GM12878 (cell line): ENCODE measurements at places on chromosomes 7 and 10.
A peak's percentile ranks its signal among the peaks of the same experiment; 100 is the strongest.

DNA sequence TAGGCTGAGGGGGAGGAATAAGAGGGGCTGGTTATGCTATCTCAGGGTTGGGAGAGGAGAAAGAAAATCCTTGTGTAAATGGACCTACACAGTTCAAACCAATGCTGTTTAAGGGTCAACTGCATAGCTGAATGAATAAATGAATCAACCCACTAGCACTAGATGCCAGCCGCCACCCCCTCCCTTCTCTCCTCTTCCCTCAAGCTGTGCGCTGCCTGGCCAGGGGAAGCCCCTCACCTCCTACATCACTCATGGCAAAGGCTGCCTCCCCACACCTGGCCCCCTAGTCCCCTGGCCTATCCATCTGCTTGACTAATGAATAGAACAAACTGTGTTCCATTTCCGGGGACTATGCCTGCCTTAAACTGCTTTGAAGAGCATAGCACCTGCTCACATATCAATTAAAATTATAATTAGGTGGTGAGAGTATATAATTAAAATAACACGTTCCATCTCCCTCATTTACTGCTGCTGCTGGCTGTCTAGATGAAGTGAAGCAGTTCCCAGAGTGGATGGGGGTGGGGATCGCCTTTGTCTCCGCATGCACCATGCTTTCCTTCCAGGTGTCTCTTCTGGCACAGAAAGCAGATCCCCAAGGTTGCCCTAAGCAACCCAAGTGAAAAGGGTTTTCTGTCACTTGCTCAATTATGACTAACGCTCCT is 32.6 kb downstream of the GRID1 start:
- H3K27ac ChIP-seq: no peak overlapping the region
- peaks cover 5% of the 10 kb centered on the region; the same call in 1 of the 2 replicates for H3K4me1 ChIP-seq
- no peak overlapping the region for H3K4me3 ChIP-seq
- H3K27me3 ChIP-seq: no peaks in the 10 kb centered on the region
- H3K36me3 ChIP-seq: no peaks in the 10 kb centered on the region

DNA sequence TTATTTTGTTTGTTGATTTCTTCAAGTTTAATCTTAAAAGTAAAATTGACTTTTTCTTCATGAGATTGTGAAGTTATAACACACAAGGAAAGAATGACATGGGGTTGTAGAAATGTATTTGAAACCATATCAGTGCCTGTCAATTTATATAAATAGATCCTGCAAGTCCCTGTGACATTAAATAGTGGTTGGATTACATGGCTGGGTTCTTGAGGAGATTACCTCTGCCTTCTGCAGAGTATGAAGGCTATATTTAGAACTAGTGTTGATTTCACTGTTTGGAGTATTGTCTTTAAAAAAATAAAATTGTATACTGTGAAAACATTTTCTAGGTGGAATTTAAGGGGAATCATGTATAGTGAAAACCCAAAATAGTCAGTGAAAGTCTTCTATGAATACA is 385.8 kb upstream of the SMIM30 start:
- DNase-seq: no peak
- no peak overlapping the region for H3K4me3 ChIP-seq
- no peaks in the 10 kb centered on the region for H3K27me3 ChIP-seq
- H3K4me1 ChIP-seq: no peaks in the 10 kb centered on the region

DNA sequence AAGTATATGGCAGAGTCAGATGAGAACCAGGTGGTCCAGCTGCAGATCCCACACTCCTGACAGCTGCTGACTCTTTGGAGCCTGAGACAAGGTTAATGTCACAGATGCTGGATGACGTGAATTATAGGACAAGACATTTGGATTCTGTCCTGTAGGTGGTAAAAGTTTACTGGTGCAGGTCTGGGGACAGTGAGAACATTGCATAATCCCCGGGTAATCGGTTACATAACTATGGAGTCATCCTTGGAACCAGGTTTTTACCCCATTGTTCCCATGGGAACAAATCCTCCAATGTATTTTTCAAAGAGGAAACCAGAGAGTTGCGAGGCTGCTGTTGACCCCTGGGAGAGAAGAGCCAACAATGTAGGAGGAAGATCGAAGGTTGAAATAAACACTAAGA is 27.5 kb upstream of the ZCCHC24 start:
- H3K4me1 ChIP-seq: no peaks in the 10 kb centered on the region
- H3K36me3 ChIP-seq: no peaks in the 10 kb centered on the region
- H3K27me3 ChIP-seq: no peaks in the 10 kb centered on the region
- H3K27ac ChIP-seq: no peak overlapping the region

DNA sequence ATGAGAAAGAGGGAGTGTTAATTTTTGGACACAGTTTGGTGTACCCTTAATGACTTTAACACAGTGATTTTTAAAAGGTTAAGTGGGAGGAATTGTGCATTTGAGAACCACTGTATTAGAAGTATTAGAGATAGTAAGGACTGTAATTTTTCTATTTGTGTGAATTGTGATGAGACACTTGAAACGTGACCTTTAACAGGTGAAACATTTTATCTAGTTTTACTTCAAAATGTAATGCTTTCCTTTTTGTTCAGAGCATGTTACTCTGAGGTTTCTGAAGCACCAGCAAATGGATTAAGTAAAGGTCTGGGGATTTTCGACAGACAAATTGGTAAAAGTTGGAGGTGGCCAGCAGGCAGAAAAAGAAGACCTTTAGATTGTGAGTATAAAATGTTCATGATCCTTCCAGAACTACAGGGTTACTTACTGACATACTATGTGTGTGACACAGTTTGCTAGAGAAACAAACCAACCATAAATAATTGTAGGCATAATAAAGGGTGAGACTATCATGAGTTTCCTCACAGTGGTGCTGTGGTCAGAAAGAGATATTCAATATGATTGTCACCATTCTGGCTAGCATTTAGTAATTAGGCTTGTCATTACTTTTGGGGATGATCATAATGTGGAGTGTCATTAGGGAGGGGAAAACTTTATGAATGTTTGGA is 26.1 kb downstream of the LCOR start:
- peaks cover 36% of the 10 kb centered on the region for H3K4me1 ChIP-seq
- no peak for DNase-seq
- peak overlapping the region; percentile 42 for H3K27ac ChIP-seq

GRCh38 chr10:14598809-14599764 is 175.6 kb downstream of the FAM107B start:
- H3K27ac ChIP-seq: no peak overlapping the region
- no peak for DNase-seq
- peaks cover 16% of the 10 kb centered on the region for H3K4me1 ChIP-seq
- H3K36me3 ChIP-seq: peaks cover 15% of the 10 kb centered on the region
- H3K4me3 ChIP-seq: no peak overlapping the region

GRCh38 chr7:32259931-32260596 is 189.9 kb upstream of the PDE1C start:
- peak overlapping the region; percentile 15 for H3K27ac ChIP-seq
- H3K4me1 ChIP-seq: peaks cover 8% of the 10 kb centered on the region
- H3K4me3 ChIP-seq: no peak overlapping the region
- H3K36me3 ChIP-seq: no peaks in the 10 kb centered on the region
- DNase-seq: peak; percentile 64

DNA sequence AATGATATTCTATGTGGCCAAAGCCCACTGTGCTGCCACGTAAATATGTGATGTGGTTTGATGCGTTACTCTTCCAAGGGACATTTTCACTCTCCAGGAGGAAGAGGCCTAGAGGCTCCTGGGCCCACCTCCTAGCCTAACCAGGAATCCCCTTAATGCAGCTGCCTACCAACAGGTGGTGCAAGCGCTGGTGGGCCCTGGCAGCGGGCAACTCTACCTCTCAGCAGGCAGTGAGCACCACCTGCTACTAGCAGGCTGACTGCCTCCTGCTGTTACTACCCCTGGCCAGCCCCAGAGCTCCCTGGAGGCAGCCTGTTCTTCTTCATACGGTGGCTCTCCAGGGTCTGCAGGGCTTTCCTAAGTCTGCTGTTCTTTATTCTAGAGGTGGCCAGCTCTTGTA is 62.8 kb downstream of the CDH23 start:
- H3K4me1 ChIP-seq: no peaks in the 10 kb centered on the region
- no peak overlapping the region for H3K4me3 ChIP-seq
- H3K36me3 ChIP-seq: no peaks in the 10 kb centered on the region
- no peak overlapping the region for H3K27ac ChIP-seq
- H3K27me3 ChIP-seq: no peaks in the 10 kb centered on the region

DNA sequence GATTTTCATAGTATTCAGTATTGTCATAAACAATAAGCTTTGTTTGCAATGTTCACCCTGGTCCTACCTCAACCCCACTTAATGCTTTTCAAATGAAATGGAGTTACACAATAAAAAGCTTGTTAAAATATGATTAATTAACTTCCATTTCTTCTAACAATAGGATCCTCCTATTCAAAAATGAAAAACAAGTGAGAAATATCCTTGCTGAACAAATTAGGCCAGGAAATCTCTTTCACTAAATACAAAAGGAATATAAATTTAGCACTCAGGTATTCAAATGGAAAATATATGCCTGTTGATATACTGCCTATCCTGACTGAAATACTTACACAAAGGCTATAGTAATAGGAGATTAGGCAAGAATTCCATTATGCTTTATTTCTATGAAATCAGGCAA is 323.4 kb upstream of the GRM3 start:
- no peaks in the 10 kb centered on the region for H3K27me3 ChIP-seq
- H3K27ac ChIP-seq: no peak overlapping the region
- H3K36me3 ChIP-seq: no peaks in the 10 kb centered on the region
- H3K4me3 ChIP-seq: no peak overlapping the region

DNA sequence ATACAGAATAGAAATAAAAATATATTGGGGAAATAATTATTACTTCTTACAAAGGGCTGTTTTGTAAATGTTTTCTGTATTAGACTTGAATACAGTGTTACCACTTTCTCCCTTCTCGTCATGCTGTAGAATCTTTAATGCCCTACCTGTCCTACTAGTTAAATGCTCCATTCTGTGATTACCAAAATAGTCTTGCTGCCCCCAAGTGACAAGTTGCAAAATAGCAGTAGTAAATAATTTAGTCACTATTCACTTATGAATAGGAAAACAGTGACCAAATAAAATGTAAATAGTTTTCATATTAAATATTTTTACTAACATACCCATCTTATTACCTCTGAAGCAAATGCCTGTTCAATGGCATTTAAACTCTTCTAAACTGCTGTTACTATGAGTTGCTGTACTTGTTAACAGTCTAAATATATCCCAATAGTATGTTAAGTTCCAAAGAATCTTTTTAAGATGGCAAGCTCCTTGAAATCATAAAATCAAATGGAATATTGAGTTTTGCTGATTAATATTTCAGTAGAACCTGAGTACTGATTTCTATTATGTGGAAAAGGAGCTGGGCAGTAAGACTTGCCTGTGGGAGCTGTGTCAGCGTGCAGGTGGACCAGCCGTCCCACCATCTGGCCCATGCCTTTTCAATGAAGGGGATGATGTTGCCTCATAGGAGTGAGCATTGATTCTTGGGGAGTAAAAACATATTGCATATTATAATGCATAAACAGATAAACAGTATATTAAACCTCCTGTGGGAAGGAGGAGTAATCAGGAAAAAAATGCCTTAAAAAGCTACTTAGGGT is 18.1 kb upstream of the OIT3 start:
- no peaks in the 10 kb centered on the region; the same call in 1 of the 2 replicates for H3K36me3 ChIP-seq
- no peak overlapping the region for H3K27ac ChIP-seq
- H3K4me1 ChIP-seq: no peaks in the 10 kb centered on the region
- no peak for DNase-seq

GRCh38 chr7:42186151-42186550 is 50.9 kb downstream of the GLI3 start:
- H3K4me1 ChIP-seq: no peaks in the 10 kb centered on the region
- H3K27ac ChIP-seq: no peak overlapping the region
- no peaks in the 10 kb centered on the region for H3K36me3 ChIP-seq
- no peaks in the 10 kb centered on the region for H3K27me3 ChIP-seq

- no peak overlapping the region for H3K4me3 ChIP-seq
- no peak for DNase-seq
- H3K27me3 ChIP-seq: no peaks in the 10 kb centered on the region
- H3K27ac ChIP-seq: no peak overlapping the region
- H3K36me3 ChIP-seq: no peaks in the 10 kb centered on the region
Observed at GRCh38 chr7:67636348-67637022, 639.9 kb downstream of the TYW1 start.

- DNase-seq: no peak
- H3K4me3 ChIP-seq: no peak overlapping the region
- H3K4me1 ChIP-seq: peaks cover 9% of the 10 kb centered on the region
- H3K27ac ChIP-seq: no peak overlapping the region
Observed at GRCh38 chr7:108308903-108309302, 147.3 kb downstream of the NRCAM start.

GRCh38 chr10:9877978-9878377 is 1139.7 kb upstream of the CELF2 start:
- no peak overlapping the region for H3K4me3 ChIP-seq
- H3K27ac ChIP-seq: no peak overlapping the region

DNA sequence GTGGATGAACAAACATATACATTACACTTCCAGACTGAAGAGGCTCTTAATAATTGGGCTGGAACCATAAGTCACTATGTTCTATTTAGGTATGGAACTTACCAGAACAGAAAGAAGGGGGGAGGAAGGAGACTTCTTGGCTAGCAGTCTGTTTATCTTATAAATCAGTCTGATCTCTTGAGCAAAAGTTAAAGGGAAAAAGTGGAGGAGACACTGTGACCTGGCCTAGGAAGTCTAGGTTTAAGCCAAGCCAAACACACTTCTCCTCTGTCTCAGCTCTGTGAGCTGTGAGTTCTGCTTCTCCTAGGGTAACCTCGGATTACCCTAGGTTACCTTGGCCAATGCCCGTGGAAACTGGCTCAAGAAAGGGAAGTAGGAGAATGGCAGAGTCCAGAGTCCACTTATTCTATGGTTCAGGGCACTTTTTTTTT is 95.2 kb downstream of the PFKFB3 start:
- no peak overlapping the region for H3K4me3 ChIP-seq
- H3K4me1 ChIP-seq: peaks cover 31% of the 10 kb centered on the region
- no peak for DNase-seq
- no peak overlapping the region for H3K27ac ChIP-seq
- no peaks in the 10 kb centered on the region for H3K36me3 ChIP-seq
- no peaks in the 10 kb centered on the region for H3K27me3 ChIP-seq

DNA sequence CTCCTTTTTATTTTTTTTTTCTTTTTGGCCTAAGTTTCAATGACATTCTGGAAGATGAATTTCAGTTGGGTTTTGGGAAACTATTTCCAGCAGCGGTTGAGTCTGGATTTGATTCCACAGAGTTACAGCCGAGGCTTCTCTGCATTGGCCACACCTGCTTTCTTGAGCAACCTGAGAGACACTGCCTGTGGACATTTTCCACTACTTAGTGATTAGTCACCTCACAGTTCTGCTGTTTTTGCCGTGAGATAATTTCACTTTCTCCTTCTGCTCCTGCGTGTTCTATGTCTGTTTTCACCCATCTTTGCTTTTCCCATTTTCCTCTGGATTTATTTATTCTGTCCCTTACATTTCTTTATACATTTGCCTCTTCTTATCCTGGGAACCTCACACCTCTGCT is 243.0 kb downstream of the BICC1 start:
- H3K4me1 ChIP-seq: no peaks in the 10 kb centered on the region
- no peak overlapping the region for H3K27ac ChIP-seq
- DNase-seq: no peak
- H3K36me3 ChIP-seq: no peaks in the 10 kb centered on the region
- no peaks in the 10 kb centered on the region for H3K27me3 ChIP-seq

DNA sequence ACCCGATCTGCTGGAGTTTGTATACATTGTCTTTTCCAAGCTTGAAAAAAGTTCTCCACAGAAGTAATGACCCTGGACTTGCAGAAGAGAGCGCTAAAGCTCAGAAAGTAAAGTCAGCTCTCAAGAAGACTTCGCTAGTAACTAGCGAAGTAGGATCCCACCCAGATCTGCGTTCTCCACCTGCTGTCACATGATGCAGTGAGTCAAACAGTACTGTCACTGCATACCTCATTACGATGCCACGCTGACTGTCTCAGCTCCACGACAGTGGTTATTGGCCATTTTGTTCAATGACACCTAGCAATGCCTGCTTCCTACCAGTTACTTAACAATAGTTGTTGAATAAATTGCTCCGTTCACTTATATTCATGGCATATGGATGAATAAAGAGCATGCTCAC is 29.7 kb upstream of the SEC61G start:
- DNase-seq: peak; percentile 13
- H3K4me1 ChIP-seq: no peaks in the 10 kb centered on the region
- no peaks in the 10 kb centered on the region for H3K36me3 ChIP-seq
- H3K27me3 ChIP-seq: no peaks in the 10 kb centered on the region; the same call in 1 of the 2 replicates
